ENCODE measurements at places on chromosomes 7 and 10.

GRCh38 chr10:86734207-86734988, 22.0 kb upstream of the BMPR1A start:
- no peak for DNase-seq

- peak; percentile 29 for DNase-seq
Observed at GRCh38 chr10:47047577-47048525, 136.6 kb downstream of the PTPN20 start.

DNA sequence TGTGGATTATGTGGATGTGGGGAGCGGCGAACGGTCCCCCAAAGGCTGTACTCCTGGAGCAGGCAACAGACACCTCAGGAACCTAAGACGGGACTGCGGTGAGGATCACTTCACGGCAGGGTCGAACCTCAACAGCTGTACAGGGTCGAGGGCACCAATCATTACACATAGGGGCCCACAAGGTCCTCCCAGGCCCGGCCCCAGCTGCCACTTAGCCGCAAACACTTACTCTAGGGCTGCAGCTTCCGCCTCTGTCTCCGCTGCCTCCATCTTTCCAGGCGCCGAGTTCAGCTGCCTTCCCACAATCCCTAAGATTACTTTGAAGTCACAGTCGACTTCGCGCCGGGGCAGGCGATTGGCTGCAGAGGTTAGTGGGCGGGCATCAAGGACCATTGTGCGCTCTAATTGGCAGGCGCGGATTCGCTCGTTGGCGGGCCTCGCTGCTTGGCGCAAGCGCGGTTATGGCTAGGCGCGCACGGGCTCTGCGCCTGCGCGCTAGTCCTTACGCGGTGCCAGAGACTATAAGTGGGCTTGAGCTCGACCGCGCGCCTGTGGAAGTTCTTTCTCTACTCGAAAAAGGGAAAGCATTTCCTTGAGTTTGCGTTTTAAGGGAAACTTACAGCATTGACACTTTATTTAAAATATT, at the start of gene ZWINT:
Gene ZWINT, minus strand, starts transcription at position 293 of the 646 bp plus-strand sequence. Its CDS starts 23 bp downstream, at position 270.
- DNase-seq: peak; percentile 94

DNA sequence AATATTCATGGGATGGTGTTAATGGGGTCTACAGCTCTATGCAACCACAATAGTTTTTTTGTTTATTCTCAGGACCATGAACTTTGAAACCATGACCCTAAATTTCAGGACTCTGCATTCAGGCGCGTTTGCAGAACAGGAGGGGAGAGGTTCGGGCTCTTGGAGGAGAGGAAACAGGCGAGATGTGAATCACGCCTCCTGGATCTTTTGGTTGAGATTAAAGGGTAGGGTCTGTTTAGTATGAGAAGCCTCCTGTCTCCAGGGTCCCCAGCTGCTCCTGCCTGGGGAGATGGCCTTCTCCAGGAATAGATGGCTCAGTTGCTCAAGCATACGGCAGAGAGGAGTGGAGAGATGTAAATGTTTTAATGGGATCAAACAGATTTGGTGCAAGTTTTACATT, 18.2 kb downstream of the TLL2 start:
- DNase-seq: no peak

GRCh38 chr7:144908943-144909556, 73.2 kb upstream of the TPK1 start:
- no peak for DNase-seq

GRCh38 chr10:1179346-1180070, 123.3 kb downstream of the WDR37 start:
- no peak for DNase-seq

DNA sequence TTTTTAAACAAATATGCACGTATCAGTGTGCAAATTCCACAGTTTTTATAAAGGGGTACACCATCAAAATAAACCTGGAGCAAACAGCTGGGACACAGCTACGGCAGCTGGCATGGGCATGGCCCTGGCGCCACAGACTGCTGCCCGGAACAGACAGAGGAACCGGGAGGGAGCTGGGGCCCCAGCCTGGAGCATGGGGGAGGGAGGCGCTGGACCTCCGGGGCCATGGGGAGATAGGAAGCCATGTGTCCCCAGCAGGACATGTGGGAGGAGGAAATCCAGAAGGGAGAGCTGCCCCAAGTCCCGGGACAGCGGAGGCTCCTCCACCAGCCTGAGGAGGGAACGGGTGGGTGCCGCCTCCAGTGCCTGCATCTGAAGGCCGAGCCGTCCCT, 180.1 kb downstream of the MAD1L1 start:
- DNase-seq: no peak

DNA sequence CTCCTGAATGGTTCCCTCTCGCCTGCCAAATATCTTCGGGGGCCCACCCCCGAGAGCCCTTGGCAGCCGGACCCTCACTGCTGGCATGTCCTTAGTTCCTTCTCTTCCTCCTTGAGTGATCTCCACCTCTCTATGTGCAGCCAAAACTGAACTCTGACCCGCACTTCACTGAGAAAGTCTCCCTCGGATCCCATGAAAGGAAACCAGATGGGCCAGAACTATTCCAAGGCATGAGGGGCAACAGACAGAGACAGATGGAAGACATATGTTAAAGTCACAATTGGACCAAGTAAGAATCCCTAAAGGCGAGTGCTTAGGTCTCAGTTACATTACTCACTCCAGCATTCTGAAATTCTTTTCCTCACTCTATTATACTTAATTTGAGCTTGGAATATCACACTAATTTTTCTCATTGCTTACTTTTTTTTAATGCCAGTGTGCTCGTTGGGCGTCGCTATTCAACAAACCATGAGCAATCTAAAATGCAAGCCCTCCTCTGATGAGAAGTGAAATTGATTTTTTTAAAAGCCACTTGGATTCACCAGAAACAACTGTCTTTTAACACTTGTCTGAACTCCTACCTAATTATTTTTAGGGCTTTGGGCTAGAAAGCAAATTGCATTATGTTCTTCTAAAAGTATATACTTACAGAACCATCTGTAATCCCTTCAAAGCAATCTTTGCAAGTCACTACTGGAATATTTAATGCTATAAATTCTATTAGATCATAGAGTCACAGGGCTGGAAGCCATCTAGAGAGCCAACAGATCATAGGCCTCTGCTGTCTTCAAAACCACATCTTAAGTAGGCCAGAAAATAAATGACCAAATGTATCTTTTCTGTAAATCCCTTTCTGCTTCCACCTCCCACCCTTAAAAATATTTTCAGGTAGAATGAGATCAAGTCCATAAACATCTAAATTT, 43.3 kb upstream of the EZH2 start:
- DNase-seq: no peak

DNA sequence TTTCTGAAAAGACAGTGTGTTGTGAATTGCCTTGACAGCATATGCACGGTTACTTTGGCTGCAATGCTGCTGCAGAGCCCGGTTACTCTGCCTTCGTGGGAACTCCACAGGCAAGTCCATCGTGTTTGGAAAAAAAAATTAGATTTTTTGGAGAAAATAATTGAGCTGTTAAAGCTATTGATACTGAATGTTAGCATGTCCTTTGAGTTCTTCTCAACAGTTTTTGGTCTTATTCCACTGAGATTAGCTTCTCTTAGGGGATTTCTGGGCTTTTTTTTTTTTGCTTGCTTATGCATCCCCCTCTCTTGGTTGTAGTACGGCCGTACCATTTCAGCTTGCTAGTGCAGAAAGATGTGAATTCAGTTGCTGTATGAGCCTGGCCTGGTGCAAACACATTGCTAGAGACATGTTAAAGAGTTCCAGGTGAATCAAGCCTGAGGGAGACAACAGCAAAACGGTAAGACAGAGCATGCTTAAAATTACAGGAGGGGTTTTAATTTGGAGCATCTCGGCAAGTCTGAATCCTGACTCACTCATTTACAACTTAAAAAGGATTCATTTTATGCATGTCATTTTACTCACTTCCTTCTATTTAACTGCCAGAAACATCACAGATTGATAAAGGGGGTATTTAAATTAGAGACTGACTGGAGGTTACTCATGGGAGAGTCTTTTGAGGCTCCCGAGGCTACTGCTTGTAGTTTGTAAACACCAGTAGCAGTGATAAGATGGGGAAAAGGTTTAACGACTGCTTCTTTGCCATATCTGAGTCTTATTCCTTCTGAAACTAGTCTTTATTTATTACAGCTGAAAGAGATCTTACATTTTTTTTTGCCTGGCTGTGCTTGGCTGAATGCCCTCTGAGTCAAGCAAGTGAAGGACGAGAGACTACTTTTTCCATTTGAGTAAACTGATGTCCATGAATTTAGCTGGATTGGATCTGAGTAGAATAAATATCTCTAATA, 113.7 kb downstream of the CDK14 start:
- no peak for DNase-seq

DNA sequence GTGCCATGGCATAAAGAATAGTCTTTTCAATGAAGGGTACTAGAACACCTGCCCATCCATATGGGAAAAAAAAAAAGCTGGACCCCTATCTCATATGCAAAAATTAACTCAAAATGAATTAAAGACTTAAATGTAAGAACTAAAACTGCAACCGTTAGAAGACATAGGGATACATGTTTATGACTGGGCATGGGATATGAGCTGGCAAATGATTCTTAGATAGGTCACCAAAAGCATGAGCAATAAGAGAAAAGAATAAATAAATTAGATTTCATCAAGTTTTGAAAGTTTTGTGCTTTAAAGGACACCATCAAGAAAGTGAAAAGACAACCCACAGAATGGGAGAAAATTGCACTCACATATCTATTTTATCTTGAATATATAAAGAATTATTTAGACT, 222.0 kb downstream of the ADK start:
- DNase-seq: no peak

GRCh38 chr7:38702002-38702535, 70.9 kb upstream of the AMPH start:
- DNase-seq: no peak

DNA sequence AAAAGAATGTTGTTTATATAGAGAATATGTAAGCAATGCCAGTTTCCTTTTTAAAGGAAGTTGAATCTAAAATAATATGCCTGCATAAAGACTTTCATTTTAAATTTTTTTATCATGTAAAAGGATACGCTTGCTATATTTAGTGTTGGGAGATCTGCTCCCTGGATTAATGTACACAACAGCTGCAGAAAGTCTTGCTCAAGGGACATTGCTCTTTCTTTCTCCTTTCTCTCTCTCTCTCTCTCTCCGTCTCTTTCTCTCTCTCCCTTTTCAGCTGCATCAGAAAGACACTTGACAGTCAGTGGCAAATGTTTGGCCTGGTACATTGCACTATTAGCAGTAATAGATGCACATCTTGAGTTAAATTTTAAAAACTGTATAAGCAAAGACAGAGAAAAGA, 739 bp downstream of the MYPN start:
- DNase-seq: no peak

DNA sequence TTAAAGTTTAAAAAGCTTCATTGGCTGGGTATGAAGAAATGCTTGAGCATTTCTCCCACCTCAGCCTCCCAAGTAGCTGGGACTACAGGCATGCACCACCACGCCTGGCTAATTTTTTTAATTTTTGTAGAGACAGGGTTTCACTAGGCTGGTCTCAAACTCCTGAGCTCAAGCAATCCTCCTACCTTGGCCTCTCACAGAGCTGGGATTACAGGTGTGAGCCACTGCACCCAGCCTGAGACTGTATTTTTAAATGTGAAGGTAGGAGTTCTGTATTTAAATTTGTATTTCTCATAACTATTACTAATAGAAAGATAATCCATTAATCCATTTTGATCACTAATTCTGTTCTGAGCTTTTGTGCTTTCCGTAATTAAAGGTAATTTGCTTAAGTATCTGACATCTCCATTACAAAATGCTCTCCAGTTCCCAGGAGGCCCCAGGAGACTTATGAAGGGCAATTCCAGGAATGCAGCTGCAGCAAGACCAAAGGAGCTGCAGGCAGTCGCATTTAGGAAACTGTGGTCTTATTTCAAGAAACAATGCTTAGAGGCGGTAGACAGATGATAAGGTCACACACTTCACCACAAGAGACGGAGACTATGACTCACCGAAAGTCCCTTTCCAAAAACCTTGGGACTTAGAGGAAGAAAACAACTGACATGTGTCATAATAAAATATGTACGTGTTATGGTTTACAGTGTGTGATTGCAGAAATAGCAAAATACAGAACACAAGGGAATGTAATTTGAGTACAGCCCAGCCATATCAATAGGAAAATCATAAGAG, 23.3 kb downstream of the YAE1 start:
- peak; percentile 92 for DNase-seq

GRCh38 chr10:117553815-117554172, 11.2 kb downstream of the EMX2 start:
- no peak for DNase-seq

- no peak for DNase-seq
Observed at GRCh38 chr10:126583552-126584200, 86.8 kb downstream of the C10orf90 start.

DNA sequence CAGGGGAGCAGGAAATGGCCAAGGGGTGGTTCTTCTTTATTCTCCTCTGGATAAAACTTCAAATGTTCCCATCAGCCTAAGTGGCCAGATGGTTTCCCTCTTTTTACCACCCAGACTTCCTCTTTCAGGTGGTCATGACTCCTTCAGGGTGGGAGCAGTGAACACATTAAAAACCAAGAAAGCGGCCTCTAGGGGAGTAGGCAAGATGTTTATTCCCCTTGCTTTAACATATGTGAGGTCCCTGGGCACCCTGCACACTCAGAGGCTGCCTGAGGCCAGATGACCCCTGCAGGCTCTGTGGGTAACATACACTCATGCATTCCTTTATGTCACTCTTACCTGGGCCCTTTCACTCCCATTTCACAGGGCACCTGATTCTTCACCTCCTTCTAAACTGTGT, 357.4 kb downstream of the ABCA13 start:
- no peak for DNase-seq

DNA sequence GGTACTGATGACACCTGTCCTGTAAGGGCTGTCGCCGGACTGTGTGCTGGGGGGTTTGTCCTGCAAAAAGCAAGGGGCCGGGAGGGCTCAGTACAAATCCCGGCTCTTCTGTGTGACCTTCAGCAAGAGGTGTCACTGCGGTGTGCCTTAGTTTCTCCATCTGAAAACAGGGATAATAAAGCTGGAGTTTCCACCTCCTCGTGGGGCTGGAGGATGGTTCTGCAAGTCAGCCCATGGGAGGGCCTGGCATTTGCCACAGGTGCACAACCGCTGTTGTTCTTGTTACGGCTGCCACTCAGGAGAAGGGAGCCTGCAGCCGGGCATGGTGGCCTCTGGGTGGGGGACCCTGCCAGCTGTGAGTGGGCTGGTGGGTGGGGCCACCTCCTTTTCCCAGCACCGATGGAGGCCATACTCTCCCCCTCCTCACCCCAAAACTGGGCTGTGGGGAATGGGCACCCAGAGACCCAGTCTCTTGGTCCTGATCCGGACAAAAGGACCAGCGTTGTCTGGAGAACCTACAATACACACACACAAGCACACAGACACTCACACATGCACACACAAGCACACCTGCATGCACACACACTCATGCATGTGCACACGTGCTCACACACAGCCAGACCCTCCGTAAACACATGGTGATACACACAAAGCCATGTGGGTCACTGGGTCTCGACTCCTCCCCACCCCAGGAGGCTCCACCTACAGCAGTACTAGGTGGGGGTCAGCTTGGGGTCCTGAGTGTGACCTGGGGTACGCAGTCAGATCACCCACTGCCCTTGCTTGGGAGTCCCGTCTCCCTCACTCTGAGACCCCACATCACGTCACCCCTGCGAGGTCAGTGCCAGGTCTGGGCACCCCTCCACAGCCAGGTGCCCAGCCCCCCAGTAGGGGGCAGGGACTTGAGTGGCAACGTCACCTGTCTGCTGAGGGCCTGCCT, 34.1 kb downstream of the ELFN1 start:
- DNase-seq: no peak

GRCh38 chr7:25028370-25029021, 48.5 kb upstream of the OSBPL3 start:
- DNase-seq: peak; percentile 93

GRCh38 chr10:30438021-30438850, 4.3 kb downstream of the MAP3K8 start:
- DNase-seq: no peak

- no peak for DNase-seq
Observed at GRCh38 chr10:38094927-38095574, 914 bp downstream of the ZNF37A start.

- no peak for DNase-seq
Observed at GRCh38 chr10:96891840-96892239, 59.7 kb downstream of the LCOR start.

Measured in RCC 7860 (cell line).